Mesothelial cell of epicardium (in vitro differentiated cells): ENCODE measurements at places on chromosomes 6 and 20.
A peak's percentile ranks its signal among the peaks of the same experiment; 100 is the strongest.

- no peak overlapping the region for H3K4me3 ChIP-seq
- H3K36me3 ChIP-seq, result peaks cover 3% of the 10 kb centered on the region
- no peak for DNase-seq
- H3K4me1 ChIP-seq, result peaks cover 15% of the 10 kb centered on the region
- no peak overlapping the region for H3K27ac ChIP-seq
- no peaks in the 10 kb centered on the region for H3K27me3 ChIP-seq
Measured at GRCh38 chr6:132062626-132063025, 111.5 kb upstream of the CCN2 start.

- peaks cover 60% of the 10 kb centered on the region for H3K4me1 ChIP-seq
- H3K27ac ChIP-seq, result peak overlapping the region; percentile 98
- H3K27me3 ChIP-seq, result no peaks in the 10 kb centered on the region
- no peak overlapping the region for H3K4me3 ChIP-seq
- no peak for DNase-seq
- H3K36me3 ChIP-seq, result peaks cover 5% of the 10 kb centered on the region
Measured at GRCh38 chr6:144159223-144159622, 8.9 kb downstream of the STX11 start.

DNA sequence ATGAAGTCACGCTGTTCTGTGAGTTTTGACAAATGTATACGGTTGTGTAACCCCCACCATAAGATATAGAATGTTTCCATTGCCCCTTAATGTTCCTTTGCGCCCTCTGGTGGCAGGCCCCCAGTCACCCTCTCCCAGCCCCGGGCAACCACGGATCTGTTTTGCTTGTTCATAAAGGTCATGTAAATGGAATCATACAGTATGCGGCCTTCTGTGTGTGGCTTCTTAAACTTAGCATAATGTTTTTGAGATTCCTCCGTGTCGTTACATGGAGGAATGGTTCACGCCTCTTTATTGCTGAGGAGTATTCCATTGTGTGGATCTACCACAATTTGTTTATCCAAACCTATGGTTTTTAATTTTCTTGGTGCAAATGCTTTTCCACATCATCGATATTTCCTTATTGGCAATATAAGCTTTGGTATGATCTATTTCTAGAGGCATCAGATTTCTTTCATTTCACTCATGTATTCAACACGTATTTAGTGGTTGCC is 28.4 kb downstream of the LYRM2 start:
- no peaks in the 10 kb centered on the region for H3K4me1 ChIP-seq
- H3K36me3 ChIP-seq, result no peaks in the 10 kb centered on the region
- H3K4me3 ChIP-seq, result no peak overlapping the region
- DNase-seq, result peak; percentile 55
- H3K27me3 ChIP-seq, result no peaks in the 10 kb centered on the region

DNA sequence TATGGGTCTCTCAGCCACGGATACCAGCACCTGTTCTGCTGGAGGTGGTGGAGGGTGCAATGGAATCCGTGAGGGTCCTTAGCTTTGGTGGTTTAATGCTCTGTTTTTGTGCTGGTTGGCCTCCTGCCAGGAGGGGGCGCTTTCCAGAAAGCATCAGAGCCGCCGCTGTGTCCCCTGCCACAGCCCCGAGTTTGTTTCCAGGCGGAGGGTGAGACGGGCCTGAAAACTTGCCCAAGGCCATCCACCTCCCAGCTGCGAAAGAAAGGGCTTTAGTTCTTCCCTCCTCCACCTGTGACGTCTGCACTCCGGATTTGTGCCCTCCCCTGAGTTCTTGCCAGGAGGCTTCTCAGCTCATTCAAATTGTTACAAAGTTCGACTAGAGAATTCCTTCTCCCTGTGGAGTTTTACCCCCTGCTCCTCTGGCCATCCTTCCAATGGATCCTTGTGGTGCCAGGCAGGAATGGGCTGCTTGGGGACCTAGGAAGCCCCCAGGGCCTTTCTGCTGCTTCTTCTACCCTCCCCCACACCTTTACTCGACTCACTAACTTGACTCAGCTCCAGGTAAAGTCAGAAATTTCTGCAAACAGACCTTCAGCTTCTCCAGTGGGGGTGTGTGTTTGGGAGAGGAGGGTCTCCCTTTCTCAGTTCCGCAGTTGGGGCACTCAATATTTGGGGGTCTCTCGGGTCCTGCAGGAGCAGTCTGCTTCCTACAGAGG is 873.7 kb downstream of the KIF16B start:
- peaks cover 11% of the 10 kb centered on the region for H3K4me1 ChIP-seq
- H3K27ac ChIP-seq, result no peak overlapping the region
- H3K36me3 ChIP-seq, result peaks cover 11% of the 10 kb centered on the region

GRCh38 chr6:161557333-161558107 is 283.7 kb upstream of the AGPAT4 start:
- H3K27me3 ChIP-seq, result no peaks in the 10 kb centered on the region
- DNase-seq, result no peak
- no peak overlapping the region for H3K4me3 ChIP-seq
- H3K36me3 ChIP-seq, result peaks cover 2% of the 10 kb centered on the region

DNA sequence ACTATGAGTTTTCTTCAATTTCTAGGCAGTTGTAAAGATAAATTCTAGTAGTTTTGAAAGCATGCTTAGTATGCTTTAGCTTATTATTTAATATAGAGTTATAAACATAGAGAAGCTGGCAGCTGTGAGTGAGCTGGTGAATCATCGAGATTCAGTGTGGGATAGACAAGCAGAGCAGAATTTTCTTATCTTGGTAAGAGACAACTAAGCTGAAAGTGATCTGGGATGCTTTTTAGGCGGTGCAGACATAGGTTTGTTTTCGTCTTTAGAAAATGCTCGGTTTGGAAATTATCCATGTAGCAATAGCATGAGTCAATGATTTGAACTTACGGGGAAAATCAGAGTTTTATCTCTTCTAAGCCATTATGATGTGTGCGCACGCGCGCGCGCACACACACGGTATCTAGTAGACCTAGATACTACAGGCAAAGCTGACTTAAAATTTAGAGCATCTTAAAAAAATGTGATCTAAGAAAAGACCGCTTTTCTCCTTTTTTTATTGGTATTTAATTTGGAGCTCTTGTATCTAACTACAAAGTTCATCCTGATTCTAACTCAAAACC is 128.3 kb upstream of the MAP3K7 start:
- peaks cover 20% of the 10 kb centered on the region for H3K4me1 ChIP-seq
- no peak overlapping the region for H3K27ac ChIP-seq
- H3K27me3 ChIP-seq, result peaks cover 4% of the 10 kb centered on the region
- H3K36me3 ChIP-seq, result no peaks in the 10 kb centered on the region

- H3K36me3 ChIP-seq, result no peaks in the 10 kb centered on the region
- H3K4me1 ChIP-seq, result peaks cover 20% of the 10 kb centered on the region
- H3K4me3 ChIP-seq, result peak overlapping the region; percentile 77
- peak overlapping the region; percentile 71 for H3K27ac ChIP-seq
- H3K27me3 ChIP-seq, result no peaks in the 10 kb centered on the region
Measured at GRCh38 chr6:57173056-57173885, 1.1 kb downstream of the BAG2 start.

- peak overlapping the region; percentile 85 for H3K27ac ChIP-seq
- no peaks in the 10 kb centered on the region for H3K27me3 ChIP-seq
- no peak for DNase-seq
- H3K4me1 ChIP-seq, result peaks cover 60% of the 10 kb centered on the region
- H3K4me3 ChIP-seq, result peak overlapping the region; percentile 35
Measured at GRCh38 chr6:168157272-168158212, 78.5 kb upstream of the FRMD1 start.

GRCh38 chr6:16322666-16323312 is 84.4 kb downstream of the GMPR start:
- H3K4me3 ChIP-seq, result no peak overlapping the region
- DNase-seq, result no peak
- H3K36me3 ChIP-seq, result peaks cover 25% of the 10 kb centered on the region
- peaks cover 27% of the 10 kb centered on the region for H3K4me1 ChIP-seq
- H3K27ac ChIP-seq, result peak overlapping the region; percentile 36

DNA sequence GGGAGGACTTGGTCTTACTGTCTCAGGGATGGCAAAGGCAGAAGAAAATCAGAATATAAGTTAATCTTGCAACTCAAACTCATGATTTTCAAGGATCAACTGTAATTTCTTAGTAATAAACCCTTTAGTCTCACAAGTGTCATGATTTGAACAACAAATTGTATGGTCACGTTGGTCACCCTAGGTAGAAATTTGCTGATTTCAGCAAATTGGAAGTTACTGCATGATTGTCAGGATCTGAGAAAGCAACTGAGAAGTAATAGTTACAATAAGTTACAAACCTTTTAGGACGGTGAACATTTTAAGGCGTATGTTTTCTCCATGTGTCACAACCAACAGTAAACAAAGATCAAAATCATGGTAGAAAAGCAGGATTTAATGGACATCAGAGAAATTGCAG is 375.2 kb downstream of the PLCB1 start:
- DNase-seq, result no peak
- H3K4me1 ChIP-seq, result peaks cover 2% of the 10 kb centered on the region
- no peak overlapping the region for H3K27ac ChIP-seq
- no peak overlapping the region for H3K4me3 ChIP-seq
- H3K27me3 ChIP-seq, result peaks cover 5% of the 10 kb centered on the region

DNA sequence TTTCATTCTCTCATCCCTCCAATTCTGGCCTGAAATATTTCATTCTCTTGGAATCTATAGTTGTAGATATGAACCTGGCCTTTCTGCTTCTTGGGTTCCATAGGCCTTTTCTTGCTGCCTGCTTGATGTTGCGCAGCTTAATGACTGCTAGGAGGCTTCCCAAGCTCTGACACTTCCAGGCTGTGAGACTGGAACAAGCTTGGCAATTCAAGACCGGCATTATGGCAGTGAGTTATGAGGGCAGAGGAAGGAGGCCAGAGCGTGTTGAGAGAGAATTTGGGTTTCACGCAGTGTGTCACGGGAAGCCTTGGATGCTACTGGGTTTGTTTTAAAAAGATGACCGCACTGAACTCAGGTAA is 948 bp upstream of the DNAJC5 start:
- peak overlapping the region; percentile 57 for H3K27ac ChIP-seq
- H3K4me1 ChIP-seq, result peaks cover 24% of the 10 kb centered on the region
- H3K36me3 ChIP-seq, result peaks cover 15% of the 10 kb centered on the region
- DNase-seq, result no peak

GRCh38 chr20:39893003-39893685 is 795.9 kb downstream of the MAFB start:
- DNase-seq, result no peak
- no peak overlapping the region for H3K4me3 ChIP-seq
- peaks cover 11% of the 10 kb centered on the region for H3K4me1 ChIP-seq
- H3K36me3 ChIP-seq, result no peaks in the 10 kb centered on the region
- no peaks in the 10 kb centered on the region for H3K27me3 ChIP-seq
- no peak overlapping the region for H3K27ac ChIP-seq

- no peak for DNase-seq
- H3K4me3 ChIP-seq, result no peak overlapping the region
- H3K4me1 ChIP-seq, result peaks cover 10% of the 10 kb centered on the region
- no peak overlapping the region for H3K27ac ChIP-seq
Measured at GRCh38 chr6:91221072-91221720, 634.3 kb upstream of the MAP3K7 start.

- peaks cover 2% of the 10 kb centered on the region for H3K36me3 ChIP-seq
- no peaks in the 10 kb centered on the region for H3K4me1 ChIP-seq
- H3K27ac ChIP-seq, result no peak overlapping the region
Measured at GRCh38 chr6:72149715-72150114, 263.4 kb downstream of the RIMS1 start.

DNA sequence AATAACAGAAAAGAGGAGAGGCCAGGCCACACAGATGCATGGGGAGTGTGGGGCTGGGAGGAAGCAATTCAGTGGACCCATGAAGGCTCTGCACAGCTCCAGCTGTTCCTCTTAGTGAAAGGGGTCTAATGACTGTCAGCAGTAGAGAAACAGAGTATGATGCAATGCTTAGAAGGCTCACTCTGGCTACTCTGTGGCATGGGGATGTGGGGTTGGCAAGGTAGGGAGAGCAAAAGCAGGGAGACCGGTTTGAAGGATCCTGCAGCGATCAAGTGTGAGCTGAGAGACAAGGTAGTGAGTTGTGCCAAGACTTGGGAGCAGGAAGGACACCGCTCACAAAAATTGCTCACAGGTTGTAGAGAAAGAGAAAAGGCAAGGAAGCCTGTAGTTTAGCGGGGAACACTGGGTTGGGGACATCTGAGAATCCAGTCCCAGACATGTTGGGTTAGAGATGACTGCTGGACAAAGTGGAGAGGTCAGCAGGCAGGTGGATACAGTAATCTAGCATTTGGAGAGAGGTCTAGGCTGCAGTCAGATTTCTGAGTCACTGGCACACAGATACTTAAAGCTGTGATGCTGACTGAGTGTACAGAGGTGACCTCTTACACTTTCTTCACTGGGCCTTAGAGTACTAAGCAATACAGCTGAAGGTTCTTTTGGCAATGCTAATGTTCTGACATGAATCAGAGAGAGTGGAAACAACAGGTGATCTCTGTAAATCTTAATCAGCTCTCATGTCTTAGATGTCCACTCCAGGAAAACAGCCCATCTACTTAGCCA is 27.1 kb downstream of the NAPB start:
- H3K4me3 ChIP-seq, result no peak overlapping the region
- no peaks in the 10 kb centered on the region for H3K27me3 ChIP-seq
- H3K27ac ChIP-seq, result no peak overlapping the region
- DNase-seq, result no peak
- H3K4me1 ChIP-seq, result no peaks in the 10 kb centered on the region
- H3K36me3 ChIP-seq, result peaks cover 26% of the 10 kb centered on the region

DNA sequence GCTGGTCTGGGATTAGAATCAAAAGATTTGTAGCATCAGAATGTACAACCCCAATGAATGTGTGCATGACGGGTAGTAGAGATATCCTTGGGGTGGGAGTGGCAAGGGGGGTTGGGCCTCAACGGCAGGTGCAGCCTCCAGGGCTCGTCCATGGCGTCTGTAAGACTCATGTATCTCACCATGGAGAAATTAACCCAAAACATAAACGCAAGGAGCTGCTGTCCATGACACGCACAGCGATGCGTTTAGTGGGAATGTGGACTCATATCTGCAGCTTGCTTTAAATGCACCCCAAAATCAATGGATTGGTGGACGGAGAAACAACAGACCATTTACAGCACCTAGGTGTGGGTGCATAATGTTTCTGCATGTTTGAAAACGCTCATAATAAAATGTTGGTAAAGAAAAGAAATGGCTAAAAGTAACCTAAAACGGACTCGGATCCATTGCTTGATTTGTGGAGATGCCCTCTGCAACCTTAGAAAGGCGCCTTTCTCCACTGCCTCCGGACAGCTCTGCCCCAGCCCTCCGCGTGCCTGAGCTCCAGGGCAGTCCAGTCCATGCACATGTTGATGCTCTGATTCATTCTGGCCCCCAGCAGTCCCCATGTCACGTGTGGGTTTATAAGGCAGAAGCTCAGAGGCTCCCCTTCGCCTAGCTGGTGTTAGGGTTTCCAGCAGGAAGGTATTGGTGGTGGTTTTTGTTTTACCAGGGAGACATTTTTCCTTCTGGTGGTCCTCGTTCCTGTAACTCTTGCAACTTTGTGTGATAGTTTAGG is 24.5 kb downstream of the PYGB start:
- no peak overlapping the region for H3K27ac ChIP-seq
- H3K4me1 ChIP-seq, result no peaks in the 10 kb centered on the region
- no peak overlapping the region for H3K4me3 ChIP-seq
- no peak for DNase-seq
- no peaks in the 10 kb centered on the region for H3K27me3 ChIP-seq

GRCh38 chr6:159871241-159871640 is 19.5 kb upstream of the MAS1 start:
- no peak for DNase-seq
- H3K27me3 ChIP-seq, result no peaks in the 10 kb centered on the region
- H3K4me3 ChIP-seq, result no peak overlapping the region
- H3K27ac ChIP-seq, result no peak overlapping the region
- no peaks in the 10 kb centered on the region for H3K4me1 ChIP-seq
- H3K36me3 ChIP-seq, result no peaks in the 10 kb centered on the region

- H3K36me3 ChIP-seq, result no peaks in the 10 kb centered on the region
- H3K4me1 ChIP-seq, result peaks cover 6% of the 10 kb centered on the region
- H3K27me3 ChIP-seq, result peaks cover 18% of the 10 kb centered on the region
- H3K4me3 ChIP-seq, result no peak overlapping the region
- DNase-seq, result no peak
- no peak overlapping the region for H3K27ac ChIP-seq
Measured at GRCh38 chr6:25727028-25727427, 27.5 kb upstream of the SLC17A4 start.
